ENCODE measurements at places on chromosomes 4 and X. TPM values are rescaled to one million over a fixed set of nuclear protein-coding genes. Genes with fewer than 3 reads are reported as not detected.
A peak's percentile ranks its signal among the peaks of the same experiment; 100 is the strongest.

Gene DGKK
- total RNA-seq: 1.4 TPM

DNA sequence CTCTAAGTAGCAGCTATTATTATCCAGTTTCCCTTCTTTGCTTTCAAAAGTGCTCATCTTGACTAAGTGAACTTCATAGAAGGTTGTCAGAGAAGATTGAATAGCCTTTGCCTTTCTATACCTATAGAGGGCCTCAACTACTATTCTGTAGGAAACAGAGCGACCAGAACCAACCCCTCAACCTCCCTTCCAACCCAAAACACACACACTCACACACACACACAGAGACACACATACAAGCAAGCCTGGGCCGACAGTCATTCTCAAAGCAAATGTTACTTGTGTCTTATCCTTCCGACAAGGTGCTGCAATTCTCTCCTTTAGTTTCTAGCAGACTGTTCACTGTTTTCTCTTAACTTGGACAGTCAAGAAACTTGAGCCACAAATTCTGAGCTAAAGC, 201.6 kb downstream of the DCTD start:
- peaks cover 4% of the 10 kb centered on the region for H3K36me3 ChIP-seq
- peaks cover 13% of the 10 kb centered on the region for H3K4me1 ChIP-seq
- H3K27me3 ChIP-seq: no peaks in the 10 kb centered on the region

GRCh38 chr4:14719053-14719452, 283.2 kb upstream of the CPEB2 start:
- no peak for DNase-seq
- H3K4me1 ChIP-seq: no peaks in the 10 kb centered on the region

Gene STATH
- not detected for total RNA-seq

DNA sequence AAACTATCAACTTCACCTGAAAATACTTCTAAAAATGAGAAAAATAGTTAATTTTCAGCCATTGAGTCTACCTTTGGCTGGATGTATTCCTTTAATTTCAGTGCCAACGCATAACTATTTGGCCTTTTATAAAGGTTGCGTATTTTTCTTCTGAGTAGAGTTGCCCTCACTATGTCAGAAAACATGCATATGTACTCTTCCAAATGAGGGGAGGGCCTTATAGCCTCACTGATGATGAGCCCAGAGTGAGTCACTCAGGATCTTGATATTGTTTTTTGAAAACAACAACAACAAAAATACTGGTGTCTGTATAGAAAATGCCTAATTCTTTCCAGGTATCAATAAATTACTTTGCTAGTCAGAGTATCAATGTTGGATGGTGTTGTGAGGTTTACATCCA, 349.3 kb downstream of the FBXO8 start:
- H3K4me3 ChIP-seq: no peak overlapping the region
- H3K4me1 ChIP-seq: peaks cover 4% of the 10 kb centered on the region
- no peaks in the 10 kb centered on the region for H3K27me3 ChIP-seq
- no peak for DNase-seq
- H3K36me3 ChIP-seq: no peaks in the 10 kb centered on the region

- H3K27ac ChIP-seq: peak overlapping the region; percentile 100
- H3K4me1 ChIP-seq: 0 out of 2 replicates have a peak, but pooled peaks cover 2% of the 10 kb centered on the region
- no peaks in the 10 kb centered on the region for H3K36me3 ChIP-seq
Observed at GRCh38 chr4:119211867-119212233, 663 bp upstream of the USP53 start.

- no peak overlapping the region for H3K27ac ChIP-seq
- H3K27me3 ChIP-seq: no peaks in the 10 kb centered on the region
- no peaks in the 10 kb centered on the region for H3K36me3 ChIP-seq
- H3K4me3 ChIP-seq: no peak overlapping the region
- H3K4me1 ChIP-seq: no peaks in the 10 kb centered on the region
Observed at GRCh38 chr4:4374388-4375098, 12.4 kb upstream of the NSG1 start.

- H3K36me3 ChIP-seq: no peaks in the 10 kb centered on the region
- no peaks in the 10 kb centered on the region for H3K27me3 ChIP-seq
- peak; percentile 44 for DNase-seq
- H3K4me1 ChIP-seq: peaks cover 10% of the 10 kb centered on the region
- no peak overlapping the region for H3K27ac ChIP-seq
- H3K4me3 ChIP-seq: no peak overlapping the region
Observed at GRCh38 chr4:76011700-76012387, 4.5 kb upstream of the CXCL9 start.

GRCh38 chrX:152824841-152825374, 5.6 kb downstream of the CETN2 start:
- H3K36me3 ChIP-seq: peaks cover 4% of the 10 kb centered on the region
- H3K27ac ChIP-seq: no peak overlapping the region
- H3K4me3 ChIP-seq: no peak overlapping the region

GRCh38 chr4:177159600-177159999, 150.1 kb upstream of the NEIL3 start:
- peaks cover 4% of the 10 kb centered on the region for H3K36me3 ChIP-seq
- H3K27ac ChIP-seq: no peak overlapping the region
- H3K27me3 ChIP-seq: no peaks in the 10 kb centered on the region
- DNase-seq: peak; percentile 29

Gene DDX53
- total RNA-seq: not detected

GRCh38 chrX:40104985-40105834, 7.5 kb upstream of the BCOR start:
- peak; percentile 63 for DNase-seq
- H3K27me3 ChIP-seq: peaks cover 42% of the 10 kb centered on the region
- H3K27ac ChIP-seq: no peak overlapping the region
- peak overlapping the region; percentile 68 for H3K4me3 ChIP-seq
- peaks cover 8% of the 10 kb centered on the region for H3K4me1 ChIP-seq

DNA sequence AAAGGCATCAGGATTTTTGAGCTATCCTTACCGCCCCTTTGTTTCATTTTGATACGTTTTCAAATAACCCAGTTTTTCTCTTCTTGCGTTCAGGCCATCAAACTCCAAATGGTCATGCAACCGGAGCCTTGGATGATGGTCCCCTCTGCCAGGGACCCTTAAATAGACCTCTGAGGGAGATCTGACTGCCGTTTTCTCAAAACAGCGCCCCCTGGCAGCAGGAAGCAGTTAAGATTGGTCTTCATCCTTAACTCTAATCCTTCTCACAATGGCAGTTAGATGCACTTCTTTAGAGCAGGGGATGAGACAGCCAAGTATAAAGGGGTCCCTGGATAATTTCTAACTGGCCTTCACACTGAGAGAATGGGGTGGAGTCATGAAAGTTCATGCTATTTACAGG, 525.0 kb upstream of the SPANXN1 start:
- H3K27me3 ChIP-seq: no peaks in the 10 kb centered on the region
- H3K4me3 ChIP-seq: no peak overlapping the region
- peaks cover 6% of the 10 kb centered on the region for H3K36me3 ChIP-seq

Gene LRP2BP
- total RNA-seq: 0.20 TPM

DNA sequence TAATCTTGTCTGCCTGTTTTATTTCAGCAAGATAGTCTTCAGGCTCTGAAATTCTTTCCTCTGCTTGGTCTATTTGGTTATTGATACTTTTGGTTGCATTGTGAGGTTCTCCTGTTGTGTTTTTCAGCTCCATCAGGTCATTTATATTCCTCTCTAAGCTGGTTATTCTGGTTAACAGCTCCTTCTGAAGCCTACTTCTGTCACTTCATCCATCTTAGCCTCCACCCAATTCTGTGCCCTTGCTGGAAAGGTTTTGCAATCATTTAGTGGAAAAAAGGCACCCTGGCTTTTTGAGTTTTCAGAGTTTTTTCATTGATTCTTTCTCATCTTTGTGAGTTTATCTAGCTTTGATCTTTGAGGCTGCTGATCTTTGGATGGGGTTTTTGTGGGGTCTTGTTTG, 647.7 kb downstream of the SPRY1 start:
- H3K4me3 ChIP-seq: no peak overlapping the region
- H3K27me3 ChIP-seq: no peaks in the 10 kb centered on the region
- DNase-seq: no peak
- H3K27ac ChIP-seq: no peak overlapping the region
- H3K36me3 ChIP-seq: peaks cover 3% of the 10 kb centered on the region
- H3K4me1 ChIP-seq: no peaks in the 10 kb centered on the region

DNA sequence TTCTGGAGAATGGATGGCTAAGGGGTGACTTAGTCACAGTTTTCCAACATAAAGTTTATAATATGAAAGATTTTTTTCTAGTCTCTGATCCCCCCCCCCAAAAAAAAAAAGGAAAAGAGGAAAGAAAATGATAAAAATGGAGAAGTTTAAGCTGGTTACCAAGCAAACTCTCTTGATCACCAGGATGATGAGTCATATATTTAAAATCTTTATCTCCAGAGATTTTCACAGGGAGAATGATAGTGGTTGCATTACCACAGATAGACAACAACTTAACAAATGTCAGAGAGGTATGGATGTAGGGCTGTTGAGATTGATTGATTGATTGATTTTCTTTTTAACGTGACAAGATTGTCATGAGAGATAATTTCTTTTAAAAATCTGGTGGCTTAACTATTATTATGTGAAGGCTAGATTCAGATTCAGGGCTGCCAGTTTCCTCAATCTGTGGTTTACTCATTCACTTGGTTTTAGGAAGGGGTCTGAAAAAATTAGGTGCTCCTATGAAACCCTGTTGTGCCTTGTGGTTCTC, 13.3 kb upstream of the TEX13C start:
- H3K27me3 ChIP-seq: no peaks in the 10 kb centered on the region
- H3K27ac ChIP-seq: no peak overlapping the region
- DNase-seq: no peak
- no peak overlapping the region for H3K4me3 ChIP-seq
- no peaks in the 10 kb centered on the region for H3K4me1 ChIP-seq

DNA sequence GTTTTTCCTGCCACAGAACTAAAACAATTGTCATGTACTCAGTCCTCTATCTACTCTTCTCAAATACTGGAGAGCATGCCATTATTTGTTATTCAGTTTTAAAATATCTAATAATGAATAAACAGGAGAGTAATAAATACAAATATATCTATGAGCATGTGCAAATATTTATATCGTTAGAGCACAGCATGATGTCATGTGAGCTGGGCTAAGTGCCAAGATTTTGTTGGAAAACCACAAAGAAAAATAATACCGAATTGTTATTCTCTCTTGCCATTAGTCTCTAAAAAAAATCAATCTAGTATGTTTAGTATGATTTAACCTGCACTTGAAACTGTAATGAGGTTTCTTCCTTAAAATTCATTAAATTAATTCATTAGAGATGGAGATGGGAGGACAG, 97.3 kb downstream of the DDX60 start:
- H3K27ac ChIP-seq: no peak overlapping the region
- H3K4me1 ChIP-seq: no peaks in the 10 kb centered on the region
- H3K4me3 ChIP-seq: no peak overlapping the region
- H3K27me3 ChIP-seq: no peaks in the 10 kb centered on the region
- no peaks in the 10 kb centered on the region for H3K36me3 ChIP-seq

DNA sequence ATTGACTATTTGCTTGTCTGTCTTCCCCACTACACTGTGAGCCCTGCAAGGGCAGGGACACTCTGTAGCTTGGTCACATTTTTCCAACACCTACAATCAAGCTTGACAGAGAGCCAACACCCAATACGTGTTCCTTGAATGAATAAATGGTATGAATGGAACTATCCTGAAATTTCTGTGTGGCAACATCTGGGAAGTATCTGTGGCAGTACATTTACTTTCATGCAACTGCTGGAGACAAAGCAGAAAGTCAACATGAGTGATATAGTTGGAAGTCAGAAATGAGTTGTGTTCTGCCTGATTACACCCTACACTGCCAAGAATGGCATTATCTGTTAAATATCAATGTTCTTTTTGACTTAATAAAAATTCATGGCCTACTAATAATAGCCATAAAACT, 343.5 kb upstream of the F9 start:
- no peak overlapping the region for H3K4me3 ChIP-seq
- no peaks in the 10 kb centered on the region for H3K36me3 ChIP-seq
- no peaks in the 10 kb centered on the region for H3K4me1 ChIP-seq
- DNase-seq: no peak
- peaks cover 31% of the 10 kb centered on the region for H3K27me3 ChIP-seq
- H3K27ac ChIP-seq: no peak overlapping the region

DNA sequence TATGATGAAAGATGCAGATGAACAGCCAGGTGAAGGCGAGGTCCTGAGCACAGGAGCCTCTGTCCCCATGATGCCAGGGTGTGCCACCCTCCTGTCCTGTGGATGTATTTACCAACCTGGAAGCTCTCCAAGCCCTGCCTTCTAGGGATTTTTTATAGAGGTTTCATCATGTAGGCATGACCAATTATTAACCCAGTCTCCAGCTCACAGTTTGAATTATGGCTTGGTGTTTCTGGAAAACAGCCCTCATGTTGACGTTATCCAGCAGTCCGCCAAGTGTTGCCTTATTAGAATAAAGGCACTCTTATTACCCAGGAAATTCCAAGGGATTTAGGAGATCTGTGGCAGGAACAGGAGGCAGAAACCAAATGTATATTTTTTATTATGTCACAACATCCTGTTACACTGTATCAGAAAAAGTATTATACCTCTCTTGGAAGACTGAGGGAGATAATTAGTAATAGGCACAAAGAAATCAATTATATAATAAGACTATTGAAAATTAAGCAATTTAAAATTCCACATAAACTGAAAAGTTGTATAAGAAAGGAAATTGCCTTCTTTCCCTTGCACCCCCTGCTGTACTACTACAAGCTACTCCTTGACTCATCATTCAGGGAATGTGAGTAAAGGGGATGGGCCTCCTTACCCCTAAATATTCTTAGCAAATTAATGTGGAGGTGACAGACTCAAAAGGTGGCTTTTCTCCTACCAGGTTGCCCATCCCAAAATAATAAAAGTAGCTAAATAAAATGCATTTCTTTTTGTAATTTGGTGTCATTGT, 129.6 kb downstream of the ZNF330 start:
- no peaks in the 10 kb centered on the region for H3K4me1 ChIP-seq
- DNase-seq: no peak
- no peaks in the 10 kb centered on the region for H3K27me3 ChIP-seq
- no peak overlapping the region for H3K4me3 ChIP-seq
- H3K27ac ChIP-seq: no peak overlapping the region

Gene SLC2A9
- total RNA-seq: 0.79 TPM

Gene CNKSR2
- 38.0 TPM for total RNA-seq

Gene DCAF12L2
- 1.2 TPM for total RNA-seq

DNA sequence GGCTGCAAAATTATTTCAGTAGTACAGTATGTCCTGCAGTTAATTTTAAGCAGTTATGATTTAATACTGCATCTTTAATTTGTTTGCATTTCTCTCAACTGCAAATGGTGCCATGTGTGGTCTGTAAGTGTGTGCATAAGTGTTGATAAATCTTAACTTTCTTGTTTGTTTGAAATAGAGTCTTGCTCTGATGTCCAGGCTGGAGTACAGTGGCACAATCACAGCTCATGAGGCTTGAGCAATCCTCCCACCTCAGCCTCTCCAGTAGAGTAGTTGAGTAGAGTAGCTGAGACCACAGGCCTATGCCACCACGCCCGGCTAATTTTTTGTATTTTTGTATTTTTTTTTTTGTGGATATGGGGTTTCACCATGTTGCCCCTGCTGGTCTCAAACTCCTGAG, 322.5 kb upstream of the NR3C2 start:
- DNase-seq: no peak
- H3K27ac ChIP-seq: no peak overlapping the region
- H3K27me3 ChIP-seq: no peaks in the 10 kb centered on the region
- no peaks in the 10 kb centered on the region for H3K4me1 ChIP-seq

Gene EFHC2
- 0.68 TPM for total RNA-seq

Gene ARHGEF6
- 3.6 TPM for total RNA-seq

GRCh38 chrX:115013705-115014104, 3.7 kb downstream of the IL13RA2 start:
- no peaks in the 10 kb centered on the region for H3K4me1 ChIP-seq
- H3K27me3 ChIP-seq: no peaks in the 10 kb centered on the region
- H3K36me3 ChIP-seq: no peaks in the 10 kb centered on the region
- no peak overlapping the region for H3K4me3 ChIP-seq
- no peak overlapping the region for H3K27ac ChIP-seq
- no peak for DNase-seq

GRCh38 chrX:141214196-141214595, 28.1 kb downstream of the SPANXC start:
- H3K27ac ChIP-seq: no peak overlapping the region
- H3K4me3 ChIP-seq: no peak overlapping the region
- no peaks in the 10 kb centered on the region for H3K27me3 ChIP-seq
- H3K36me3 ChIP-seq: peaks cover 3% of the 10 kb centered on the region

Gene FGD1
- 19.2 TPM for total RNA-seq
